Naive thymus-derived CD8-positive, alpha-beta T cell (primary cell): ENCODE measurements at places on chromosomes 12 and 14. TPM values are rescaled to one million over a fixed set of nuclear protein-coding genes. Genes with fewer than 3 reads are reported as not detected.

DNA sequence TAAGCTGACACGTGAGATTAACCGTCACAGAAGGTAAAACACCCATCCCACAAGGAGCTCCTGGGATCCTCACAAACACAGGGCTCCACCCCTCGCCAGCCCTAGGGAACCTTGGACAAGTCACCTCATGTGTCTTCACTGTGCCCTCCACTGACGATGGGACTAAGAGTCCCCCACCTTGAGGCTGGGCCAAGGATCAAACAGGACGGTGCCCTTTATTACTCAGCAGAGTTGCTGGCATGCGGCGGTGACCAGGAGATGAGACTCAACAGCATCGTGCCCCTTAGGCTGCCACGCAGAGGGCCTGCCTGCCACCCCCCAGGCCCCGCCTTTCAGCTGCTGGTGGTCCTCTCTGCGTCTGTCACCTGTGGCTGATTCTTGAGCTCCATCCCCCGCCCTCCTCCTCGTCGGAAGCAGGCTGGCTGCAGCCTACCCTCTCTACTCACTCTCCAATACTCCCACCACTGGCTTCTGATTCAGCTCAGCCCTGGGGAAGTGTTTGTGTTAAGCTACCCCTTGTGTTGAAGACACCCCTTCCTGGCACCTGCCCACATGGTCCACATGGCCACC lies 105.2 kb downstream of the DICER1 start:
- no peak for DNase-seq
- no peak overlapping the region for H3K4me3 ChIP-seq
- H3K27ac ChIP-seq = no peak overlapping the region
- H3K27me3 ChIP-seq = peaks cover 18% of the 10 kb centered on the region
- H3K4me1 ChIP-seq = no peaks in the 10 kb centered on the region

- no peaks in the 10 kb centered on the region for H3K4me1 ChIP-seq
- DNase-seq = no peak
- peaks cover 3% of the 10 kb centered on the region for H3K27me3 ChIP-seq
- no peak overlapping the region for H3K4me3 ChIP-seq
Measured at GRCh38 chr12:116892349-116893140, 11.3 kb upstream of the HRK start.

- no peaks in the 10 kb centered on the region for H3K36me3 ChIP-seq
- no peaks in the 10 kb centered on the region for H3K27me3 ChIP-seq
- H3K27ac ChIP-seq = no peak overlapping the region
- DNase-seq = no peak
- no peak overlapping the region for H3K4me3 ChIP-seq
Measured at GRCh38 chr12:99224237-99224636, 423.3 kb upstream of the GARIN6 start.

DNA sequence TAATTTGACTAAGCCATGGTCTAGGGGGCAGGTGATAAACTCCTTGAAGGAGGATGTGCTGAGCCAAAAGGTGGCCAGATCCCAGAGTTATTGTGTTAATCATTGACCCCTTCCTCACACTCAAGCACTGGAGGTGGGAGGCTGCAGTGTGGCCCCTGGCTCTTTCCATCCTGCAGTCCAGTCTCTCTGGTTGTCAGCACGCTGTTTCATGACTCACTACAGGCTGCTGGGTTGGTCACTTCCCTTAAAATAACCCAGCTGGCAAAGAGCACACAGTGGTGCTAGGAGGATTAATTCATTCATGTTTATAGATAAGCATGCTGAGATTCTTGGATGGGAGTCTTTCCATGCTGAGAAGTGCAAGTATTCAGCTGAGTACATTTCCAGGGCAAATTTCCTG lies 228.9 kb downstream of the ANO2 start:
- no peak for DNase-seq
- no peaks in the 10 kb centered on the region for H3K36me3 ChIP-seq
- H3K27me3 ChIP-seq = peaks cover 3% of the 10 kb centered on the region
- no peak overlapping the region for H3K27ac ChIP-seq

DNA sequence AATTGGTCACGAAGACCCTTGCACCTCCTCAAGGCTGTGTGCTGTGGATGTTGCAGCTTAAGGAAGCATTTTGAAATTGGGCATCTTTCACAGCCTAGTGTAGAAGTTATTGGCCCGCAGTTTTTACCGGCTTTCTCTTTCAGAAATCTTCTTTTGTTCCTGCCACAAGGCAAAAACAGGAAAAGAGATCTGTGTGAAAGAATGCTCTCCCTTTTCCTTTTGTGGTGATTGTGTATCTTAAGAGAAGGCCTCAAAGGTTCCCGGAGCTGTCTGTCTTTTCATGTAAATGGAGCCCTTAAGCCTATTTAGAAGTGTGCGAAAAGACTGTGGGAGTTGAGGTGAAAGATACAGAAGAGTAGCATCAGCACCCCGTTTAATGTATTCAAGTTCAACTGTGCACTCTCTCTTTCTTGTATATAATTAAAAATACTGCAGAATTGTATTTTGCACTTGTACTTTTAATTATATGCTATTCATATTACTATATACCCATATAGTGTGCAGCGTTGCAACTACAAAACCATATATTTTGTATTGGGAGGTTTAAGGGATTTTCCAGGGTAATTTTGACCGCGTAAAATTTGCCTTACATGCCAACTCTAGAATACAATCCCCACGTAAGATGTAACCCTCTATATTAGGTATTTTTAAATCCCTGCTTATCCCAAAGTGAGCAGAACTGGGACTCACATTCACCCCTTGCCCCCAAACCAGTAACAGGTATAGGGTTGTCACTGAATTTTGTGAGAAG lies 441.7 kb downstream of the RAD51B start:
- H3K27ac ChIP-seq = peak overlapping the region; percentile 94
- H3K4me3 ChIP-seq = peak overlapping the region; percentile 66
- peaks cover 73% of the 10 kb centered on the region for H3K4me1 ChIP-seq
- H3K36me3 ChIP-seq = no peaks in the 10 kb centered on the region

DNA sequence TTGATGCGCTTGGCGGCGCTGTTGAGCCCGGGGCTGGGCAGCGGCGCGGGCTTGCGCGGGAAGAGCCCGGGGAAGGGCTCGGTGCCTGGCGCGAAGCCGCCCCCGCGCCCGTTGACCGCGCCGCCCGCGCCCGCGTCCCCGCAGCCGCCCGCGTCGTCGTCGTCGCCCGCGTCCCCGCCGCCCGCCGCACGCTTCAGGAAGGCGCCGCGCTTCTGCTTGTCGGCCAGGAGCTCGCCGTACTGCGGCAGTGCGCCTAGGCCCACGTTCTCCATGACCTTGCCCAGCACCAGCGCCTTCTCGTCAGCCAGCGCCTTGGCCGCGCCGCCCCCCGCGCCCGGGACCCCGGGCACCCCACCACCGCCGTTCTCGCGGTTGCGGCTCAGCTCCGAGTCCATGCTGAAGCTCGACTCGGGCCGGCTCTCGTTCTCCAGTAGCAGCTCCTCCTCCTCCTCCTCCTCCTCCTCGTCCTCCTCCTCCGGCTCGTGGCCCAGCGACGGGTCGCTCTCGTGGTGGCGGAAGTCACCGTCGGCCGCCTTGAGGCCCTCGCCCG lies 97.2 kb downstream of the BCL11B start:
- no peak for DNase-seq
- peaks cover 15% of the 10 kb centered on the region for H3K4me1 ChIP-seq
- H3K27ac ChIP-seq = no peak overlapping the region
- H3K27me3 ChIP-seq = no peaks in the 10 kb centered on the region
- H3K36me3 ChIP-seq = peaks cover 82% of the 10 kb centered on the region

DNA sequence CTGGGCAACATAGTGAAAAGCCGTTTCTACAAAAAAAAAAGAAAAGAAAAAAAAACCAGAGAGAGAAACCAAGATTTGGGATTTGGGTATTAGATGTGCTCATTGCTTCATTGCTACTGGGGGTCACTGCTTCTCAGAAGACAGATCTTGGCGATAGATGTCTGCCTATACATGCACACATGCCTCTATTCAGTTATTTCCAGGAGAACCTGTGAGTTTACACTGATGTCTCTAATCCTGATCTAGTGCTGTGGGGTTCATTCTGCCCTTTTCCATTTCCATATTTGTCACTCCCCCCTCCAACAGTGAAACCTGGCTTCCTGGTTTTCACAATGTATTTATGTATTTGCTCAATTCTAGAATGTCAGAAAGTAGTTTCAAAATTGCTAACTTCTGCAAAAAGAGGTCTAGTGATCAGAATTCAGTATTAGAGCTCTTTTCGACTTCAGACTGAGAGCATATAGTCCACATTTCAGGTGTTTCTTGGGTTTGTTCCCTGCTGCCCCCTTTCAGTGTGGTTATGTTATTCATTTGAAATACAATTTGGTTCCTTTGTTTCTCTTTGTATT lies 111.0 kb downstream of the SLC25A47 start:
- no peak for DNase-seq
- peaks cover under 1% of the 10 kb centered on the region for H3K36me3 ChIP-seq
- peak overlapping the region; percentile 29 for H3K27ac ChIP-seq
- no peak overlapping the region for H3K4me3 ChIP-seq
- H3K27me3 ChIP-seq = no peaks in the 10 kb centered on the region
- H3K4me1 ChIP-seq = peaks cover 6% of the 10 kb centered on the region

GRCh38 chr14:23345987-23346692 lies 6.5 kb downstream of the SLC22A17 start:
- H3K36me3 ChIP-seq = no peaks in the 10 kb centered on the region
- H3K27ac ChIP-seq = no peak overlapping the region
- H3K4me1 ChIP-seq = peaks cover 2% of the 10 kb centered on the region
- H3K27me3 ChIP-seq = peaks cover 11% of the 10 kb centered on the region
- DNase-seq = no peak

DNA sequence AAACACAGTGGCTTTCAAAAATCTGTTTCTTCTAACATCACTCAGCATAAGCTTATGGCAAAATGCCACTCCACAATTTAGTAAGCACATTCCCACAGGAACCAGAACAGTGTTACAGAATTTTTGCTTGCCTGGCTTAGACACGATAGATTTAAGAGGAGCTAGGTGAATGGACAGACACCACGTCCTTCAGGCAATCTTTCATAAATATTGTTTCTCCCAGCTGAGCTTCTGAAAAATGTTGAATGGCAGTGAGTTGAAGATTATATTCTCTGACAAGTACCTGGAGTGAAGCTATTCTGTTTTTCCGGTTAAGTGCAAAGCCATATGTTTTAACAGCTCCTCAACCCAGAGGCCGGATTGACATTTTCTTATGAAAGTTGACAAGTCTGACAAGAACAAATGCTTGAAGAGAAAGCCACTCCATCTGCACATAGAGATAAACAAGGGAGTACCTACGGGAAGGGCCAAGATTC lies 102.0 kb downstream of the FSCB start:
- H3K36me3 ChIP-seq = no peaks in the 10 kb centered on the region
- H3K4me1 ChIP-seq = no peaks in the 10 kb centered on the region
- H3K27ac ChIP-seq = no peak overlapping the region
- H3K4me3 ChIP-seq = no peak overlapping the region
- no peak for DNase-seq

- H3K27ac ChIP-seq = no peak overlapping the region
- no peaks in the 10 kb centered on the region for H3K27me3 ChIP-seq
- H3K36me3 ChIP-seq = no peaks in the 10 kb centered on the region
- H3K4me1 ChIP-seq = no peaks in the 10 kb centered on the region
- no peak for DNase-seq
Measured at GRCh38 chr12:124703856-124704255, 136.4 kb upstream of the NCOR2 start.

DNA sequence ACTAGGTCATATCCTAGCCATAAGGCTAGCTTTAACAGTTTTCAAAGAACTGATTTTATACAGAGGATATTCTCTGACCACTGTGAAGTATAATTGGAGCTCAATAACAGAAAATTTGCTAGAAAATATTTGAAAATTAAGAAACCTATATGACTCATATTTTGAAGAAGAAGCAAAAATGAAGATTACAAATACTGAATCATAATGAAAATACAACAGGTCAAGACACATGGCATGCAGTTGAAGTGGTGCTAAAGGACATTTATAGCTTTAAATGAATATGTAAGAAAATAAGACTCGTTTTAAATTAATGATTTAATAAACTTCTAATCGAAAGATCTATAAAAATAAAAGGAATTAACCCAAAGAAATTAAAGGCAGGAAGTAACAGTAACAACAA lies 1234.6 kb downstream of the SLC16A7 start:
- no peaks in the 10 kb centered on the region for H3K36me3 ChIP-seq
- no peak overlapping the region for H3K4me3 ChIP-seq
- no peaks in the 10 kb centered on the region for H3K4me1 ChIP-seq
- H3K27ac ChIP-seq = no peak overlapping the region

GRCh38 chr14:23071921-23072539 lies 14.7 kb upstream of the CDH24 start:
- peaks cover 18% of the 10 kb centered on the region for H3K4me1 ChIP-seq
- peaks cover 12% of the 10 kb centered on the region for H3K36me3 ChIP-seq
- peak overlapping the region; percentile 85 for H3K4me3 ChIP-seq
- H3K27me3 ChIP-seq = no peaks in the 10 kb centered on the region
- peak overlapping the region; percentile 91 for H3K27ac ChIP-seq

DNA sequence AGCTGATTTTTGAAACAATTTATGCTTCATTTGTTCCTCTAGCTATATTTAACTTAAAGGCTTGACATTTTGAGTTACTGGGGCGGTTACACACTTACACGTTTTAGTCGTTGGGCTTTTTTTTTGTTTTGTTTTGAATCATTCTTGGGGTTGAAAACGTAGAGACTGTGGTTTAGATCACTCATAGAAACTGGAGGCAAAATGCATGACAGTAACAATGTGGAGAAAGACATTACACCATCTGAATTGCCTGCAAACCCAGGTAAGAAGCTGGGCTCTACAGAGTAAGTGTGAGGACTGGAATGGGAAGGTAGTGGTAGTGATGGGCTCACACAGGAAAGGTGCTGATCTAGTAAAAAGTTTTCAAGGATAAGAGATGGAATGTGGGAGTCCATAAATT lies at the start of gene CLEC2D:
Gene CLEC2D (plus strand): TSS at position 180 of the 400 bp plus-strand sequence. CDS start 22 bp downstream, at position 202.
- H3K36me3 ChIP-seq = peaks cover 60% of the 10 kb centered on the region
- peak within 1 kb of the TSS; percentile 99 for H3K4me3 ChIP-seq
- H3K4me1 ChIP-seq = peaks cover 59% of the 10 kb centered on the region
- no peaks in the 10 kb centered on the region for H3K27me3 ChIP-seq
- H3K27ac ChIP-seq = peak within 1 kb of the TSS; percentile 96

DNA sequence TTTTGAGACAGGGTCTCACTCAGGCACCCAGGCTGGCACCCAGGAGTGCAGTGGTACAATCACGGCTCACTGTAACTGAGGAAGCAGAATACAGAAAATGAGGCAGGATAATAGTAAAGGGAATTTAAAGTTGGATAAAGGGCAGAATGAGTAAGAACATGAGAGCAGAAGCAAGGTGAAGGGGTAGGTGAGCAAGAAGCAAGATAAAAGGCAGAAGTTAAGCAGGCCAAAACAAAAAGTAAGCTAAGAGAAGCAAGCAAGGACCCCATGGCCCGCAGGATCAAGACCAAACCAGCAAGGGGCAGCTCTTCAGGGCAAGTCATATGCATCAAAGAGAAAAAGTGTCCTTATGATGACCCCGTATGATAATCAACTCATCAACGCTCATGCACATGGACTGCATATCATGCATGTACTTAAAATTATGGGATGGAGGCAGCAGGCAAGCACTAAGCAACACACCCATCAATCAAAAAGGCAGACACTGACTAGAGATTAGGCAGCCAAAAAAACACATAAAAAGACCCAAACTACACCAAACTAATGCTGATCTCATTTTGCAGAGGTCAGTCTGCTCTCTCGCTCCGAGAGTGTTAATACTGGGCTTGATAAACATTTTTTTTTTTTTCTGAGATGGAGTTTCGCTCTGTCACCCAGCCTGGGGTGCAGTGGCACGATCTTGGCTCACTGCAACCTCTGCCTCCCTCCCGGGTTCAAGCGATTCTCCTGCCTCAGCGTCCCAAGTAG lies 11.6 kb downstream of the TIMELESS start:
- H3K4me1 ChIP-seq = no peaks in the 10 kb centered on the region
- no peak for DNase-seq
- H3K4me3 ChIP-seq = no peak overlapping the region
- H3K27ac ChIP-seq = no peak overlapping the region
- H3K36me3 ChIP-seq = peaks cover 2% of the 10 kb centered on the region

The SERPINA5 gene
- total RNA-seq = not detected

The COX8C gene
- total RNA-seq = not detected

The RPS6KA5 gene
- 18.4 TPM for total RNA-seq

The KRT80 gene
- not detected for total RNA-seq

The NXPH4 gene
- 0.55 TPM for total RNA-seq

The DCN gene
- not detected for total RNA-seq
